Kasumi-1 (cell line): ENCODE measurements at places on chromosomes 3 and 15.
A peak's percentile ranks its signal among the peaks of the same experiment; 100 is the strongest.

DNA sequence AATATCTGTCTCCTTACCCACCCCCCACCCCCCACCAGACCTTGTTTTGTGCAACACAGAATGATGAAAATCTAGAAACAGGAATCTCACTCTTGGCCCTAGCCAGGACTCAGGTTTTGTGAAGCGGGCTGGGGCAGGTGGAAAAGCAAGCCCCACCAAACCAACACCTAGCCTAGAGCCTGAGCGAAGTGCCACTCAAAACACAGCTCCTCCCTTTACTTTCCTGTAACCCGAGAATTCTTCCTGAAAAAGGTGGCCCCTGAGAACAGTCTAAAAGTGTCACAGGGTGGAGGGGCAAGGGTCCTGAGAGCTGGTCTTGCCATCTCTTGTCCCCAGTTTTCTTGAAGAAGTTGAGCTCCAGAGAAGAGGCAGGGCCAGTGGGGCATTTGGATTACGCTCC lies 17.4 kb upstream of the RPUSD3 start:
- DNase-seq: no peak

DNA sequence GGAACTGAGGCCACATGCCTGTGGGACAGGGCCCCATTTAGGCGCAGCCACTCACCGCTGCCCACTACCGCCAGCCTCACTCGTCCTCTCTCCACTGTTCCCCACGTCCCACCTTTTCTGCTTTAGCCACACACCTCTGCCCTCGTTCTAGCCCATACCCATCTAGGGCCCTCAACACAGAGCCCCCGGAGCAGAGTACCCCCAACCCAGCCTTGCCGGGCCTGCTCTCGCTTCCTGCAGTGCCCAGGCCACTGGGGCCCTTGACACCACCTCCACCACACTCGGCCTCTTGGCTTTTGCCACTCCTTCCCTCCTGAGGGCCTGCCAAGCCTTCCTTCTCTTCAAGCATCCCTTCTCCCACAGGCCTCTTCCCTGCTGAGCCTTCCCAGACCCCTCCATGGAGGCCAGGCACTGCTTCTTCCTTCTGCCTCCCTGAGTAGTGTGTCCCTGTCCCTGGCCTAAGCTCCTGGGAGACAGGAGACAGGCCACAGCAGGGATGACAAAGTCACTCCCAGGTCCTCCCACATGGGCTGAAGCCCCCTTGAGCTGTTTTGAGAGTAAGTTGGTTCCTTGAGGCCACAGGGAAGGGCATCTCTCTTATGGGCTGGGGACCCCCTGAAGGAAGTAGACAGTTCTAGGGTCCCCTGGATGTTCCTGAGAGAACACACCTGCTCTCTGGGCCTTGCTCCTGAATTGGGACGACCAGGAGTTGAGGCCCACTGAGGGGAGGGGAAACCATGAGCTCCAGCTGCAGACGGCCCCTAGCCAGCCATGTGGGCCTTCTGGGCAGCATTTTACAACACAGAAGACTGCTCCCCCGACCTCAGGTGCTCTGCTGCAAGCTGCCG lies 4.4 kb downstream of the PRSS50 start:
- no peak for DNase-seq

DNA sequence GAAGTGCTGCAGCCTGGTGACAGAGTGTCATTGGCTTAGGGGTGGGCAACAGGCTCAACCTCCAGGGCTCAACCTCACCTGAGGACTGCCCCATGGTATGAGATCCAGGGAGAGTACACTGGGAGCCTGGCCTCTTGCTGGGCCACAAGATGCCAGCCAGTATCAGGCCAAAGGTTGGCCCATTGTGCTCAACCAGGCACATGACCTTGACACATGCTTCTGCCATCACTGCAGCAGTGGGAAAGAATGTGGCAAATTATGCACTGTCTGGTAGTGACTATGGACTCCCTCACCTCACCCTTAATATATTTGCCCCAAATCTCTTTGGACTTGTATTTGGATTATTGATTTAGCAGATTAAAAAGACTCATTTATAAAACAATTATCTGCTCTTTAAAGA lies 233.9 kb upstream of the GOLGA6L4 start:
- DNase-seq: no peak

DNA sequence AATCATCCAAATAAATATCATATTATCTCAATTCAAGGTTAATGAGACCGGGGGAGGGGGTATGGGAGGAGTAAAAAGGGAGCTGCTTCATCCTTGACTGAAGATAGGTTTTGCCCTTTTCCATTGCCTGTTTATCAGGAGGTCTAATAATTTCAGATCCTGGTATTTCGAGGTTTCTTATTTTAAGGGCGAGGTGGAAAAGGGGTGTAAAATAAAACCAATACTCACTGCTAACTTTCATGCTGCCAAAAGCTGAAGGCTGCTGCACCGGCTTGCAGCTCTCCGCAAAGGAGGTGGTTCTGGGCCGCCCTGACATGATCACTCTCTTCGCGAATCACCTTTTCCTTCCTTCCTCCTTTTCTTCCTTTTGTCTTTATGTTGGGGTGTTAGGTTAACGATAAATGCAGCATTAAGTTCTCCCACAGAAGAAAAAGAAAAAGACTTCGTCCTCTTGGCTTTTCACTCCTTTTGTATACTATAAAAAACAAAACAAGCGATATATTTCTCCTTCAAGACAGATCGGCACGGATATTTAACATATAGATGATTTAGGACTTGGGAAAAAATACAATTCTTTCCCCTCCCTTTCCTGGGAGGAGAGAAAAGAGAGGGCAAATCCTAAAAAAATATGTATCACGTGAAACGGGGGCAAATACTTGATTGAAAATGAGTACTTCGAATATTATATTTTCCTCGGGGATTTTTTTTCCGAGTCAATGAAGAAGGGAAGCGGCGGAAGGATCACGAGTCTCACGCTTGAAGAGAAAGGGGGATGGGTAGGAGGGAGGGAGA lies 932 bp downstream of the GSK3B start:
- DNase-seq: peak; percentile 39

DNA sequence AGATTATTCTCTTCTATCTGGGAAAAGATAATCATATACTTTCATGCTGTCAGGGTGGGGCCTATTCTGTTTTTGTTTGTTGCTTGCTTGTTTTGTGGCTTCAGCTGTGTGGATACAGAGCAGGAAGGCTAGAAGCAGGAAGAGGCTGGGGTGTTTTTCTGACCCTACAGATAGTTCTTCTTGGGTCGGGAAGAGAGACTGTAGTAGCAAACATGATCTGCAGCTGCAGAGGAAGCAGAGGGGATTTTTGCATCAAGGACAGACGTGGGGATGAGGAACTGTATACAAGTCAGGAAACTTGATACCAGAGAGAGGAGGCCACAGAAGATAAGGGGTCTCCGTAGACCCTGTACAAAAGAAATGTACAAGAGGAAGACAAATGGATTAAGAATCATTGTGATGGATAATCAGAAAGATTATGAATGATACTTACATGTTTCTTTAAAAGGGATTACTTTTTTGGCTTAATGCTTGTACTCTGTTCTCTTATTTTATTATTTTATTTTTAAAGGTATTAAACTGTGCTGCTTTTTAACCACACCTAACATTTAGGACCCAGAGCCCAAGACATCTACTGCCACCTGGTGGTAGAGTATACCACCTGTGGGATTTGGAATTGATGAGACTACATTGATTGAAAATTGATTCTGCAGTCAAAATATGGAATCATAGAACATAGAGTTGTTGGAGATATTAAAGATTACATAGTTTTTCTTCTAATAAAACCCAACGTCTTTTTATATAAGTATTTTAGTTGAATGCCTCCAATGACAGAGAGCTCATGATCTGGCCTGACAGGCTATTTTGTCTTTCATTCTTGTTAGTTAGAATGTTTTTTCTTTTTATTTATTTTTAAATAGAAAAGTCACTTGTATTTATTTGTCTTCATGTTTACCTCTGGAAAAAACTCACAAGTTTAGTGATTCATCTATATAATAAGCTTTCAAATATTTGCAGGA lies 87.3 kb upstream of the ROPN1 start:
- DNase-seq: peak; percentile 11

GRCh38 chr3:182947888-182948287 lies 32.5 kb downstream of the DCUN1D1 start:
- DNase-seq: peak; percentile 4
